ENCODE measurements at places on chromosomes 7 and 10.

GRCh38 chr10:78868048-78868447 lies 200.7 kb upstream of the ZMIZ1 start:
- DNase-seq: no peak

GRCh38 chr10:97179731-97180362 lies 5.9 kb downstream of the SLIT1 start:
- DNase-seq: peak; percentile 88

DNA sequence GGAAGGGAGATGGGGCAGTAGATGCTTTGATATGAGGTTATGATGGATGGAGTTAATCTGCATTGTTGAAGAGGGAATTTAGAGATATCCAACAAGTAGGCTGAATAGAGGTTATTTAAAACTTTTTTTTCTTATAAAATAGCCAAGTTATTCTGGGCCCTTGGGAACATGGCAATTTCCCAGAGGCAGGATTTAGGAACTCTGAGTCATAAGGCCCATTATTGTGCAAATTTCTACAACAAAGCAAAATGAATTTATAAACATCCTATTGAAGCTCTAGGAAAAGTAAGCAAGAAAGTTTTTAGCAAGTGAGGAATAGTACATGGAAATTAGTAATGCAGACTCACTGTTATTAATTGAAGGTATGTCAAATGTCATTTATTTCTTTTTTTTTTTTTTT lies 160.9 kb upstream of the NPY start:
- DNase-seq: no peak

DNA sequence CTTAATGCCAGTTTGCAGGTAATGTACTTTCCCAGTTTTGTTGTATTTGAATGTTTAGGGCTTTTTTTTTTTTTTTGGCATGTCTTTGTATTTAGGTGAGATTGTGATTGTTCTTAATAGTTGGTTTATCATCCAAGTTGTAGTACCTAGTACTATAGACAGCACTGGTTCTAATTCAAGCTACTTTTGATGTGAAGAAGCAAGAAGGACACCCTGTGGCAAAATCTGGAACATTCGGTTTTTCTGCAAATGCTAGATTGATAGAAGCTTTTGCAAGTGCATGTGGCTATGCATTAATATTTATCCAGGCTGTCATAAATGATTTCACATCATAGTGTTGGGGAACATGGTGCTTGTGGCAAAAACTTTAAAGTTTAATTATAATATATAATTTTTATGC lies 248.9 kb downstream of the FOXP2 start:
- no peak for DNase-seq

DNA sequence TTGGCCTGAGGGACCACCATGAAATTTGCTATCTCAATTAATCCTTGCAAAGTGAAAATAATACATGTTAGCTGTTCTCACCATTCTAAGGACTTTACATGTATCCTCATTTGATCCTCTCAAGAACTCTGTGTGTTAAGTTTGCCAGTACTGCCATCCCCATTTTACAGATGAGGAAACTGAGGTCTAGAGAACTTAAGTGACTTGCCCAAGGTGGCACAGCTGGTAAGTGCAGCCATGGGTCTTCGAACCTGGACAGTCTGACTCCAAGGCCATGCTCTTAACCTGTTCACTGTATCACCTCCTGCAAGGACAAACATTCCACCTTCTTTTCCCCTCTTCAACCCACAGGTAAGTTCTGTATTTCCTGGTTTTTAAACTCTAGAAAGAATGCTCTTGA lies 85.3 kb upstream of the NFE2L3 start:
- no peak for DNase-seq

DNA sequence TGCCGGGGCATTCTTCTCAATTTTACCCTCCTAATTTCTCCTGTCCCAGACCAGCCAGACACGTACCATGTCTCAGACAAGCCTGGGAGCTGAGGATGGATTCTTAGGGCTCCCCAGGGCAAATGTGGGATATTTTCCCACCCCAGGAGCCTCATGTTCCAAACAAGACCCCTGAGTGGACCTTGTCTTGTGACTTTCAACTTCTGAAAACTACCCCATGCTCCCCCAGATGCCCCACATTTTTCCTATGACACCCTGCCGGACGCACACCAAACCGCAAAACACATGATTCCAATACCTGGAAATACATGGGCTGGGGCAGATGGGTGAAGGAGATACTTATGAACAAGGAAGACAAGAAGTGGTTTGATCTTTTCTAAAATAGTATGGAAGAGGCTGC lies 874 bp downstream of the GIMAP5 start:
- DNase-seq: no peak

- peak; percentile 70 for DNase-seq
Measured at GRCh38 chr7:129188372-129188891, at the start of gene SMO. Gene SMO, plus strand, starts transcription at chr7:129188633. Its CDS starts 519 bp downstream, at chr7:129189152.

GRCh38 chr7:924541-925231 lies 29.8 kb downstream of the ADAP1 start:
- DNase-seq: no peak

DNA sequence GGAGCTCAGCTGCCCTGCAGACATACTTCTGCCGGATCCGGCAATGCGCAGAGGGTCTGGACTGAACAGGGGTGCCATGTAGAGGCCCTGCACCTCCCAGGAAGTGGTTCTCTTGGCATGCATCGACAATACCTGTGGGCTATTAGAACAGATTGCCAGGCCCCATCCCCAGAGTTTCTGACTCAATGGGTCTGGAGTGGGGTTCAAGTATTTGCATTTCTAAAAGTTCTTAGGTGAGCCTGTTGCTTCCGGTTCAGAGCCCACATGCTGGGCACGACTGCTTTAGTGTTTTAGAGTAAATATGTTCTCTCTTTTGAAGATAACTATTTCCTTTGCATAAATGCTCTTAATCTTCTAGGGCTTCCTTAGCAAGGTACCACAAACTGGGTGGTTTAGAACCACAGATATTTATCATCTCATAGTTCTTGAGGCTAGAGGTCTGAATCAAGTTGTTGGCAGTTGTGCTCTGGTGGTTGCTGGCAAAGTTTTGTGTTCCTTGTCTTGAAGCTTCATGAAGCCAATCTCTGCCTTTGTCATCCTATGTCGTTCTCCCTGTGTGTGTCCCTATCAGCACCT lies 435.5 kb downstream of the TCERG1L start:
- DNase-seq: no peak

- DNase-seq: no peak
Measured at GRCh38 chr10:70457759-70458305, 16.4 kb upstream of the NODAL start.

DNA sequence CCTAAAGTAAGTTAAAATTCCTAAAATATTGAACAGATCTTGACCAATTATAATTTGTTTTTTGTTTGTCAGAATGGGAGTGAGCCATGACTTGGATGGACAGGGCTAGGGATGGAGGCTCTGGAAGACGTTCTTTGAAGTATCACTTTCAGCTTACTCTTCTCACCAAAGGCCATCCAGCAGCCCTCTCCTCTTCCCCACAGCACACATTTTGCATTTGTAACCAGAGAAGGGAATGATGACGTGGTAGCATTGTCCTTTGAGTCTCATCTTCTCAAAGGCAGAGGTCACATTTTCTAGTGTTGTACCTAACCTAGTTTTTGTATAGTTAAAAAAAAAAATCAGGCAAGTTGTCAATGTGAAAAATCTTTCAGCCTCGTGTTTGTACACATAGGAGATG lies 43.8 kb upstream of the AGR3 start:
- no peak for DNase-seq

- DNase-seq: no peak
Measured at GRCh38 chr10:25965584-25965983, 31.6 kb downstream of the MYO3A start.

- DNase-seq: no peak
Measured at GRCh38 chr7:46015107-46015868, 94.2 kb upstream of the IGFBP3 start.

DNA sequence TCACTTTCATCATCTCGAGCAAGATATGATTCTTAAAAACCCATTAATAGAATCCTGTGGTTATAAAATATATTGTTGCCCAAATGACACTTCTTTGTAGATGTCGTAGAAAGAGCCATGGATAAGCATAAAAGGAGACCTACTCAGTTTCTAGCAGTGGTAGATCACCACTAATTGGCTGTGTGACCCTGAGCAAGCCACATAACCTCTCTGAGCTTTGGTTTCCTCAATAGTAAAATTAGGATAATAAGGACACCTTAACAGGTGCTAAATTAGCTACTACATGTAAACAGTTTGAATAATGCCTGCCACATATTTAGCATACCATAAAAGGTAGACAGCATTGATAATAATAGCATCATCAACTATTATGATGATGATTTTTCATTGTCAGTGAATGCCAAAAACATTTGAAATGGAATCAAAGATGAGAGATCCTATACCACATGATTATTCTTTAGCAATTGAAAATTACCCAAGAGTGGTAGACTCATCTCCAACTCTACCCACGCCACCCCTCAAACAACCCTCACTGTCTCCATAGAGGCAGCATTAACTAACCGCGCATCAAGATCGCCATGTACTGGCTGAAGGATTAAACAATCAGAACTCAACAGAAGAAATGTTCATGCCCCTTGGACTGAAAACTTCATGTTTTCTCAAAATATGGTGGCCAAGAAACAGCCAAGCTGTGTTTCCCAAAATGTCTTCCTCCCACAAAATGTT lies 45.8 kb downstream of the CHST15 start:
- DNase-seq: no peak

GRCh38 chr10:4331150-4331549 lies 494.9 kb upstream of the AKR1E2 start:
- DNase-seq: no peak

GRCh38 chr7:101903515-101903868 lies 86.1 kb downstream of the CUX1 start:
- no peak for DNase-seq

GRCh38 chr10:3844491-3845025 lies 59.5 kb upstream of the KLF6 start:
- no peak for DNase-seq

DNA sequence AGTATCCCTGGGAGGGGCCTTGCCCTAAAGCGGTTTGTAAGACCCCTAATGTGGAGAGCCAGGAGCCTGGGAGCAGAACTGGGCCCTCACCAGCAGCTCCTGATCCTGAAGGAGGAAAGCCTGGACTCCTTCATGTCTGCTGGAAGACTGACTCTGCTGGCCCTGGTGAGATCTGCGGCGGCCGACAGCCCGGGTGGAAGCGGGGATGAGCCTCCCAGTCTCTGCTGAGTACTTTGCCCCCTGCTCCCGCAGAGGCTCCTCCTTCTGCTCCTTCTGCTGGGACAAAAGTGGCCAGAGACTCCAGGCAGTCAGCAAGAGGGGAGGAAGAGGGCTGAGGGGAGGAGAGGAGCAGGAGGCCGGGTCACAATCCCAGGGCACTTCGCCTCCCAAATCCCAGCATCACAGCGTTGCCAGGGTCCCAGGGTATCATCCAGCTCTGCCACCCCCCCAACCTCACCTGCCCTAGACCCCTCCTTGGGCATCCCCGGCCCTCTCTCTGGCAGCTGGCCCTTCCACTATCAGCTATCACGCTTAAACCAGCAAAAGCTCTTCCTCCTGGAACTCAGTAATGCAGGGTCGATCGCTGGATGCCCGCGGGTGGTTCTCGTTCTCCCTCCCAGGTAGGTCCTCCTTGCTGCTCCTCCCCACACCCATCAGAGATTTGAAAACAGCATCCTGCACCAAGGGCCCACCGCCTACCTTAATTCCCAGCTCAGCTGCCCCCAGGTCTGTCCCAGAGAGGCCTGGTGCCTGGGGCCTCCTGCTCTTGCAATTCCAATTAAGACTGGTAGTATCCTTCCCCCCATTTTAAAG lies 7.9 kb downstream of the TBATA start:
- no peak for DNase-seq

- no peak for DNase-seq
Measured at GRCh38 chr7:134101716-134102115, 25.4 kb upstream of the LRGUK start.

GRCh38 chr7:17719998-17720397 lies 220.3 kb downstream of the SNX13 start:
- DNase-seq: no peak

DNA sequence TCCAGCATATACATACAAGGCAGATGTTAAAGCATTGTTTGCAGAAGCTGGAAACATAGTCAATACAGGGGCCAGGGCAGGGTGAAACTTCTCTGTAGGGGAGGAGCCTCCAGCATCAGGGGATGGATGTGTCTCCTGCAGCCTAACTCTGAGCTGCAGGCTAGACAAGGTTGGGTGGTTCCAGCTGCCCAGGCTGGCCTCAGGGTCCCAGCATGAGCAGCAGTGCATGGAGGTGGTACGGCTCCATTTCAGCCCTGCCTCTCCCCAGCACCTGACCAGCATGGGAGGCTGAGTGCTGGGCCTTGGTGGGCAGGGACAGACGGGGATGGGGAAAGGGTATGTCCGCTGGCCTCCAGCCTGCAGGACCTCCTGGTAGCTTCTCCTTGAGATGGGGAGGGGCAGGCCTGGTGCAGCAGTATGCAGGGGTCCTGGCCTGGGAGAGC lies 7.4 kb upstream of the TBRG4 start:
- no peak for DNase-seq

DNA sequence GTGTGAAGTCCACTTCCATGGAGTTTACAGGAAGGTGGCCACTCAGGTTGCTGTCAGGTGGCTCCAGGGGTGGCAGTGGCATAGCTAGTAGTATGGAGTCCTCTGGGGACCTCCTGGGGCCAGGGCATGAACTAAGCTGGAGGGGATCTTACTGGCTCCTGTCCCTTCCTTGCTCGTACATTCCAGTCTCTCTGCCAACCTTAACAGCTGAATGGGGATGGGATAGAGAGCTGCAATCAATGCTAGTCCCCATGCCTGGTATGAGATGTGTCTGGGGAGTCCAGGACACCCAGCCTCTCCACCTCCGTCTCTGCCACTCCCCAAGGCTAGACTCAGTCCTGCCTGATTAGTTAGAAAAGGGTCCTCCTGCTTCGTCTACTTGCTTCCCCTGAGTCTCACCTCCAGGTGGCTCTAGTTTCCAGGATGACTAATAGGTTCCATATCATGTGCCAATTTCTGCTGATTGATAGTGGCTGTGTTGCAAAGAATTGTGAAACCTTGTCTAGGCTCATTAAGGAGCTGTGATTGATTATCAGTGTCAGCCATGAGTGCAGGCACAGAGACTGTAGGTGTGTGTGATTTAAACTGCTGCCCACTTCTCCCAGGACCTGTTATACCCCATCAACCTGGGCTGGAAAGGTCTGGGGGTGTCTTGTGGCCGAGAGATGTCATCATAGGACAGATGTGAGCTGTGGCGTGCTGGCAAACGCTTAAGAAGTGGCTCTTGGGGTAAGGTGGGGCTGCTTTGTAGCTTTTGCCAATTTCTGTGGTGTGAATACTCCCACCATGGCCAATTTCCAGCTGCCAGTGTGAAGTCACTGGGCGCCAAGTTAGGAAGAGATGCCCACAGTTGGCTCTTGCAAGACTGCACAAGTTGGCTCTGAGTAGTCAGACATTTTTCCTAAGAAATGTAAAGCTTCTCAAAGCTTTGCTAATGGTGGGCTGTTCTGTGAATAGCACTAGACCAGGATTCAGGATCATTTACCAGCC lies 59.8 kb downstream of the COL13A1 start:
- DNase-seq: no peak

DNA sequence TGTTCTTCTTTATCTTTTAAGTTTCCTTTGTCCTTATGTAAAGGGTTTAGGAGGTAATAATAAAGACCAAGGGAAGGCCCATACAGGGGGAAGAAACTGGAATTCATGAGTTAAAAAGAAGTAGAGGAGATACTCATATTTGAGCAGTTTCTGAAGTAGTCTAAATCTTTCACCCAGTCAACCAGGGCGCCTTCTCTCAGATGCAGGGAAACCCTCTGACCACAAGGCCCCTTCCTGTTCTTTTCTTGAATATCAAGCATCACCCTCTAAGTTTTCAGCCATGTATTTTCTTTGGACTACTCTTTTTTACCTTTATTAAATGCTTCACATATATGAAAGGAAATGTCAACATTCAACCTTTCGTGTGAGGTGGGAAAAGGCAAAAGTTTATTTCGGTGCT lies 630.8 kb downstream of the SUGCT start:
- DNase-seq: no peak
